ENCODE measurements at places on chromosomes 11 and 22.

DNA sequence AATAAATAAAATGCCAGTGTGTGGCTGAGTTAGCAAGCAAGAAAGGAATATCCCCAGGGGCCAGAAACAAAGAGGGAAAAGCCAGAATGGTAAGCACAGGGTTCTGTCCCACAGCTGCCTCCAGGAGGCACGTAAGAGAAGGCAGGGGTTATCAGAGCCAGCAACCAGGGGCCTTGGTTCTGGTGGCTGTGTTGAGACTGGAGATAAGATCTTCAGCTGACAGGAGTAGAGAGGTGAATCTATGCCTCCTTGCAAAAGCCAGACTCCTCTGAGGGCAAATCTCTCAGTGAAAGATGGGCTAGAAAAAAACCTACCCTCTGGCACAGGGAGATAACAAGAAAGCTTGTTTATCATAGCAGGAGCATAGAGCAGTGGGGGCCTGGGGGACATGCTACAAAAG, 29.8 kb upstream of the NFAM1 start:
- no peak for DNase-seq

GRCh38 chr22:40002935-40003715, 8.4 kb downstream of the FAM83F start:
- no peak for DNase-seq

DNA sequence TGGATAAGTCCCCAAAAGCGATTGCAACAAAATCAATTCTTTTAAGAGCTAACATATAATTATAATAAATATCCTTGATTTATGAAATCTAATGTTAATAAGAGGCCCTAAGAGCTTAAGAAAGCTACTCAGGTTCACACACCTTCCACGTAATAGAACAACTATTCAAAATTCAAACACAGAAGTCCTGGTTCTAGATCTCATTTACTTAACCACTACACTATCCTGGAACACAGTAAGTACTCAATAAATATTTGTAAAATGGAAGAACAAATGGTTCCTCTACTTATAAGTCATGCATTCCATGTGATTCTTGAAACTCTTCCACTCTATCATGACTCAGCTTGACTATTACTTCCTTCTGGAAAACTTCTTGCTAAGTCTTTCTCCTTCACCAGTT, 268.2 kb downstream of the FAM181B start:
- DNase-seq: no peak

- DNase-seq: peak; percentile 17
These were observed 60.2 kb downstream of the LINC01488 start for GRCh38 chr11:69541501-69542313.

GRCh38 chr11:7430496-7430895, 54.8 kb upstream of the OLFML1 start:
- no peak for DNase-seq

DNA sequence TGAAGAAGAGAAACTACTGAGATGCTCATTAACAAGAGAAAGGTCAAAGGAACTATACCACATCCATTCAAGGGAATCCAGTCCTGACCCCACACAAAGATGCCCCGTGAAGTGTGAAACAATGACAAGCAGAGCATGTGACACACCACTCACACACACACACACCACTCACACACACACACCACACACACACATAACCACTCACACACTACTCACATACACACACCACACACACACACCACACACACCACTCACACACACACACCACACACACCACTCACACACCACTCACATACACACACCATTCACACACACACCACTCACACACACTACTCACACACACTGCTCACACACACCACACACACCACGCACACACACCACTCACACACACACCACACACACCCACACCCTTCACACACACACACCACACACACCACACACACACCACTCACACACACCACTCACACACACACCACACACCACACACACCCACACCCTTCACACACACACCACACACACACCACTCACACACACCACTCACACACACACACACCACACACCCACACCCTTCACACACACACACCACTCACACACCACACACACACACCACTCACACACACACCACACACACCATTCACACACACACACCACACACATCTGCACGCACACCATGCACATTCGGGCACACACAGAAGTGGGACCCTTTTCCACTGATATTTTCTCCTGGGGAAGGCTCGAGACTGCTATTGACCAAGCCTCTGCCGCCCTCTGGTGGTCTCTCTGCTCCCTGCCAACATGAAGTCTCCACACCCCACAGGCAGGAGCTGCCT, 32.0 kb upstream of the COMT start:
- peak; percentile 89 for DNase-seq

GRCh38 chr22:44442186-44442815, 55.7 kb downstream of the RTL6 start:
- no peak for DNase-seq

DNA sequence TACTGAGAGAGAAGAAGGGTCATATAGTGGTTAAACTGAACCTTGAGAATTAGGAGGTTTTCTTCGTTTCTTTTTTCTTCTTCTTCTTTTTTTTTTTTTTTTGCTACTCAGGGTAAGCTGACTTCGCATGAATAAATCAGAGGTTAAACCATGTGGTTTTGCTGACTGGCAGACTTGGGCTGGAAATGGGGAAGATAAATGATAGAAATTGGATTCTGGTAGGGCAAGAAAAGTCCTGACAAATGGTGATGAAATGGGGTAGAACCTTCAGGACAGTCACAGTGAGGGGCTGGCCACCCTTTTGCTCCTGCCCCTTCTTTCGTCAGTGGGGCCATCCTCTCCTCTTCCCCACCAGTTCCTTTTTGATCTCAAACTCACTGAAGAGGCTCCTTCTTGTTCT, 1.6 kb upstream of the SWAP70 start:
- no peak for DNase-seq

DNA sequence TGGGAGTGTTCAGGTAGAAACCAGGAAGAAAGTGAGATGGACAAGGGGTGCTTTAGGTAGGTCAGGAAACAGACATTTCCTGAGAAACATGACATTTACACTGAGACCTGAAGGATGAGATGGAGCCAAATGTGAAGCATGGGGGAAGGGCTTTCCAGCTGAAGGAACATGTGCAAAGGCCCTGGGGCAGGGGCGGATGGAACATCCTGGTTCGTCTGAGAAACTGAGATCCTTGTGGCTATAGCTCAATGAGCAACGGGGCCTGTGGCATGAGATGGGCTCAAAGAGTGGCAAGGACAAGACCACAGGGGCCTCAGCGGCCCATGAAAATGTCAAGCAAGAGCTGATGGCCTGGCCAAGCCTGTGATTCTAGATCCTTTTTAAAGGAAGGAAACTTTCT, 127.4 kb downstream of the DSCAML1 start:
- no peak for DNase-seq

DNA sequence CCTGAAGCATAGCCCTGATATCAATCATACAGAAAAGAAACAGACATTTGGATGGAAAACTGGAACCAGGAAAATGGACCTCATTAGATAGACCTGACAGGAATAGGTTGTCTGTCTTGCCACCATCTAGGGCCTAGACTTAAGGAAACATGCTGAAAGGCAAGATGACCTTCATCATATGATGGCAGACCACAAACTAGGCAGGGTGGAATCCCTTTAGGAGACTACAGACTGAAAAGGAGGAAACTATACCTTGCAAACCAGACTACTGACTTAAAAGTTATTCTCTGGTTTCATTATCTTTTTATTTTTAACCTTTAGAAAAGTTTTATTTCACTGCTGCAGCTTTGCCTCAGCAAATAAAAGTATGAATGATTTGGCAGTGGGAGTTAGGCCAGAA, 20.3 kb downstream of the SBF2 start:
- DNase-seq: no peak

- DNase-seq: peak; percentile 95
These were observed 566.4 kb downstream of the METTL15 start for GRCh38 chr11:28674433-28675103.

- DNase-seq: no peak
These were observed 23.4 kb downstream of the HPS4 start for GRCh38 chr22:26460202-26460601.

DNA sequence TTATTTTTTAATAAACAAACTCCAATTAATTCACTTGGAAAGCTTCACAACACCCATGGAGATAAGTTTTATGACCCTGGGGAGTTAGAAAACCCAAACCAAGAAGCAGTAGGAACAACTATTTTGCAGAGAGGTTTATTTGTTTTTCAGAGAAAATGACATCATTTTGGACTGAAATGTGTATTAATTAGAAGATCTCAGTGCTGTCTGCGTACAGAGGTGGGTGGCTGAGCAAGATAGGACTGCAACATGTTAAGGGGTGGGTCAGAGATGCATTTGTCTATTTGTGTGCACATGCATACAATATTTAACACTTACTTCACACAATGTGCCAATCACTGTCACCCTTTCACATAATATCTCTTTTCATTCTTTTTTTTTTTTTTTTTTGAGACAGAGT, 1.1 kb downstream of the SCGB1A1 start:
- no peak for DNase-seq

DNA sequence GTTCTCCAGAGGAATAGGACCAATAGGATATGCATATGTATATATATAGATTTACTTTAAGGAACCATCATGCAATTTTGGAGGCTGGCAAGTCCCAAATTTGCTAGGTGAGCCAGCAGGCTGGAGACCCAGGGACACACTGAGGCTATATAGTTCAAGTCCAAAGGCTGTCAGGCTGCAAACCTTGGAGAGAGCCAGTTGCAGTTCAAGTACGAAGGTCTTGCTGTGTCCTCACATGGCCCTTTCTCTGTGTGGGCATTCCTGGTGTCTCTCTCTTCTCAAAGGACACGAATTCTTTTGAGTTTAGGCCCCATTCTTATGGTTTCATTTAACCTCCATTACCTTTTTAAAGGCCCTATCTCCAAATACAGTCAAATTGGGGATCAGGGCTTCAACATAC, 134.4 kb upstream of the SORL1-AS1 start:
- DNase-seq: no peak

DNA sequence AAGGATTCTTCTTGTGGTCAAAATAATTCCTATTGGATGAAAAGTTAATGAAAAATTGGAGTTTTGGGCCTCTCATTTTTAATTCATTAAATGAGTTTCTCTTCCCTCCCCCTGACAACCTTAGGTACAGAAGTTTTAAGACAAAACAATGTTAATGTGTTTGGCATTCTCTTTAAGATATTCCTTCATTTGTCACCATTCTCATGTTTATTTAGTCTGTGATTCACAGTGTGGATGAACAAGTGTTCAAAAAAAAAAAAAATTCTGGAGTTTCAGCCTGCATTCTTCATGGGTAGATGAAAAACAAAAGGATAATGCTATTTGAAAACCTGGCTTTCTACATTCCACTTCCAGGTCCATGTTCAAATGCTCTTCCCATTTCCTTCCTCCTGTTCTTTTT, 172.6 kb upstream of the LUZP2 start:
- DNase-seq: peak; percentile 35

DNA sequence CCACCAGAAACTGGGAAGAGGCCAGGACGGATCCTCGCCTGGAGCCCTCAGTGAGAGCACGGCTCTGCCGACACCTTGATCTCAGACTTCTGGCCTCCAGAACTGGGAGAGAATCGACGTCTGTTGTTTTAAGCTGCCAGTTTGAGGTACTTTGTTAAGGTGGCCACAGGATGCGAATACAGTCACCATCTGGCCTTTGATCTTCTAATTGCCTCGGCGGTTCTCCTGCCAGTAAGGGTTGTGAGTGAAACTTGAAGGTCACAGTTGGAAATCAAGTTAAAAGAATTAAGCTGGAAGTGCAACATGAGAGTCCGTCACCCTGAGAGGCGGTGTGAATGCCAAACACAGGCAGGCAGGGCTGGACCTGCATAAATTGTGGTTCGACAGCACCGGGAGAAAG, 27.9 kb downstream of the PARVB start:
- DNase-seq: no peak

GRCh38 chr11:46529095-46529905, 64.5 kb downstream of the AMBRA1 start:
- peak; percentile 80 for DNase-seq

DNA sequence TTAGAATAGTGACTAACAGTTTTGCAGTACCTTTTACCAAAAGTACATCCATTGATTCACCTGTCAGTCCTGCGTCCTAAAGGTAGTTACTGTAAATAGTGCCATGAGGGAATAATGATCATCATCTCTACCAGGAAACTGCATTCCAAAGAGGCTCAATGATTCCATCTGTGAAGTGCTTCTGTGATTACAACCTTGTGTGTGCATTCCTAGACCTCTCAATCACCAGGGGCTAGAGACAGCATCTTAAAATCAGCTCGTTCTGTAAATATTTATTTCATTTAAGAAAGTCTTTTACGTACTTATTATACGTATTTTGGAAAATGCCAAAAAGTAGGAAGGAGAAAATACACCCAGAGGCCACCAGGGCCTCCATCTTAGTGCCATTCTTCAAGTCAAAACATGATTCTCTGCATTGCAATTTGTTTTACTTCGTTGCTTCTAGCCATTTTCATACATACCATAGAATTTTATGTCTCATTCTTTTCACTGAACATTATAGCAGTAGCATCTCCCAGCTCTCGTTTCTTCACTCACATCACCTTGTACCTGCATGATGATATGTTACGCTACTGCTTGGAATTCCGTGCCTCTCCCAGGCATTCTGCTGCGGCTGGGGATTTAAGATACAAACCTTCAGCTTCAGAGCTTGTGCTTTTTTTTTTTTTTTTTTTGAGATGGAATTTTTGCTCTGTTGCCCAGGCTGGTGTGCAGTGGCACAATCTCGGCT, 117.0 kb downstream of the SEZ6L start:
- no peak for DNase-seq

DNA sequence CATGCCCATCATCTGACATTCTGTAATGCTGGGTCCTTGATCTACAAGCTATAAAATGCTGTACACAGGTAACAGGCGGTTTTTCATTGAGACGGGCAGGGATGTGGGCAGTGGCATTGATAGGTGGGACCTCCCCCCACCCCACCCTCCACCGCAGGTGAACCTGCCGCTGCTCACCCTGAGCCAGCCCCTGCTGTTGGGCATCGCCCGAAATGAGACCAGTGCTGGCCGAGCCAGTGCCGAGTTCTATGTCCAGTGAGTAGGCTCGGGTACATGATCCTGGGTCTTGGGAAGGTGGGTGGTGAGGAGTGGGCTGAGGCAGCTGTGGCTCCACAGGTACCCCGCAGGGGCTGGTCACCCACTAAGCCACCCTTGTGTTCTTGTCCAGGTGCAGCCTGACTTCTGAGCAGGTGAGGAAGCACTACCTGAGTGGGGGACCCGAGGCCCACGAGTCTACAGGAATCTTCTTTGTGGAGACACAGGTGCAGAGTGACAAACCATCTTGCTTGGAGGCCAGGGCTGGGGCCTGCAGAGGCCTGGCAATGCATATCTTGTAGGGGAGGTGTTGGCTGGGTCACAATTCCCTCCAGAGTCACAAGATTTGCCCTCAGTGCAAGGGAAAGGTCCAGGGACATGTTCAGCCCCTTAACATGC, 1.1 kb upstream of the DNAJC4 start:
- DNase-seq: no peak

DNA sequence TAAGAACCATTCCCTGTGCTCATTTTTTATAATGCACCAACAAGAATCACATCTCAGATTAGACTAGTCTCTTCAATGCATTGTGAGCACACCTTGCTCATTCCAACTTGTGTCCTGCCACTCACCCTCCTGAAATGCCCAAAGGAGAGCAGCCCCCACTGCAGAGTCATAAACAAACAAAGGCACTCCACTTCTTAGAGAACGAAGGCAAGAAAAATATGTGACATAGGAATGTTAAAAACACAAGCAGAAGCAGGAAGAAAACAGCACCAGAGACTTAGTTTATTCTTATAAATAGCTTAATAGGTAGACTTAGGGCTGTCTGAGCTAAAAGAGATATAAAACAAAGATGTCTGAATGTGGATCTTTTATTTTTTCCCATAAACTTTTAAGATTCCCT, 57.2 kb downstream of the GUCY1A2 start:
- no peak for DNase-seq

- DNase-seq: peak; percentile 85
These were observed 2.1 kb downstream of the LPXN start for GRCh38 chr11:58573451-58574104.

All from adipocyte (in vitro differentiated cells).